ENCODE measurements at places on chromosomes 6 and 20. TPM values are rescaled to one million over a fixed set of nuclear protein-coding genes. Genes with fewer than 3 reads are reported as not detected.

DNA sequence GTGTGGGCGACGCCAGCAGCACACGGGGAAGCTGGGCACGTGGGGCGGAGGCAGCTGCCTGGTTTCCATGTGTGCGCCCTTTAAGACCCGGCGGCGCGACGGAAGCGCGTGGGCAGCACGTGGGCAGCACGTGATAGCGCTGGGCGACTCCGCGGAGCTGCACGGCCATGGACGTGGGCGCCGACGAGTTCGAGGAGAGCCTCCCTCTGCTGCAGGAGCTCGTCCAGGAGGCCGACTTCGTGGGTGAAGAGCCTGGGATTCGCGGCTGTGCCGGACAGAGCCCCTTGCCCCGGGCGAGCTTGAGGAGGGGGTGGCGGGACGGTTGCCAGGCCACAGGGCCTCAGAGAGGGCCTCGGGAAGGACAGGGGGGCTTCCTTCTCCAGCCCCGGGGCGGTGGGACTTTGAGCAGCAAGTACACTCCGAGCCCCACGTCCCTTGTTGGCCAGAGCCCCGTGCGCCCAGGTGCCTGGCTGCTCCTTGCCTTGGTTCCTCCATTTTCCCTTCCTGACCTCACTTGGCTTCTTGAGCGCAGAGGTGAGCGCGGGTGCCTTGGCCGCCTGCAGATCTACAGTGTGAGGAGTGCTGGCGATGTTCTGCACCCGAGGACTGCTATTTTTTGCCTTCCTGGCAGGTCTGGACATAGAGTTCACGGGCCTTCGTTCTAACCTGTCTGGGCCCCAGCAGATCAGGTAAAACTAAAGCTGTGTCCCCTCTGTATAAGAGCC lies at the start of gene PNLDC1:
Gene PNLDC1 (plus strand): TSS at position 136 of the 725 bp plus-strand sequence. CDS start 32 bp downstream, at position 168.
- DNase-seq: no peak

Gene AKAP12
- total RNA-seq: 8.0 TPM

DNA sequence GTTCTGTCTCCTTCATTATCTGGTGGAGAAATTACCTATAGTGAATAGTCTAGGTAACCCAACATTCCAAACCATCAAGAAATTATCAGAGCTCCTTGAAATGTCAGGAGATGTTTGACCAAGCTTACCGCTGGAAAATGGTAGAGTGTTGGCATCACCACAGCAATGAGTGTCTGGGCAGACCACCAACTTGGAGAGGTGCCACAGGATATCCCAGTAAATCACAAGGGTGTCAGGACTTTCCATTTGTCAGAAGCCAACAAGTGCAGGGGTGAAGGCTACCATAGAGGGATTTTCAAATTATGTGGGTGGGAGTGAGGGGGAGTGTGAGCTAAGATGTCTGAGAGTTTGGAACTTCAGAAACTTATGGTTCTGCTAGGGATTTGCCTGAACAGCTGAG lies 73.2 kb downstream of the VGLL2 start:
- peak; percentile 47 for DNase-seq

DNA sequence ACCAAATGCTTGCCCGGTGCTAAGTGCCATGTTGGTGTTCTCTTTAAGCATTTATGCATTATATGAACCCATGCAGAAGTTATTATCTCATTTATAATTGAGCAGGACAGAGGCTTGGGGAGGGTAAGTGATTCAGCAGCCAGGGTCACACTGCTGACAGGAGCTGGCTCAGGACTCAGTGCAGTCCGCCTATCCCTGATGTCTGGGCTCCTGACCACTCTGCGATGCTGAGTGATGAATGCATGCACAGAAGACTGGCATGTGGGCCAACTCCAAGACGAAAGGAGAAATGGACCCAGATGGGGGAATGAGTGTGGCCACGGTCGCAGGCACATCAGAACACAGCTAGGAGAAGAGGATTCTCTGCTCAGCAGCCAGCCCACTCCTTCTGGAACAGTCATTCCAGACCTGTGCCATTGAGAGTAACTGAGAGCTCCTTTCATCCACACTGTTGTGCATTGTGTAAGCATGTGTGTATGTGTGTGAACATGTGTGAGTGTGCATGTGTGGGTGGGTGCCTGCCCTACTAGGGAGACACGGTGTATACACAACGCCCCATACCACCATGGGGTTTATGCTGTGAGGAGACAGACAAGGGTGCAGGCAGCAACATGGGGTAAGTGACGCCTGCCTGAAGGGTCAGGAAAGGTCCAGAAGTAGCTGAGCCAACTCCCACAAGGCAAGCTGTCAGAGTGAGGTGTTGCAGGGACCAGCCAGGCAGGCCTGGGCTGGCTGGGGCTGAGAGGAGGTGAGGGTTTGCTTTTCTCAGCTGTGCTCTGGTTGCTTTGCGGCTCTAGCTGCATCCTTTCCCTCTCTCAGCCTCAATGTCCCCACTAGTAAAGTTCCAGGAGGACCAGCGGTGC lies 97.8 kb upstream of the PMEPA1 start:
- no peak for DNase-seq

GRCh38 chr6:128487746-128488145 lies 32.7 kb downstream of the PTPRK start:
- peak; percentile 26 for DNase-seq

Gene BEND3
- 2.6 TPM for total RNA-seq

DNA sequence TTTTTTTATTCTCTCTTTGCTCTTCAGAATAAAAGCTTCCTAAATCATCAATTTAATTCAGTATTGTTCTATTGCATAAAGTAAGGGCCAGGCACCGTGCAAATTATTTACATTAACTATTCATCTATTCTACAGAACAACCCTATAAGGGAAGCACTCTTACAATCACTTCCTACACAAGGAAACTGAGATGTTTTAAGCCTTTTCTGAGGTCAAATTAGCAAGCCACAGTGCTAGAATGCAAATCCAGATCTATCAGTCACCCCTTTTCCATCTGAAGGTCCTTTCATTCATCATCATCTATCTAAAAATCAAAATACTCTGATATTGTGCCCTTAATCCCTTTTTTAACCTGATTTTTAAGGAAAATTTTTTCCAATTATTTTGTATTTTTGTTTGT lies 31.2 kb downstream of the FRK start:
- no peak for DNase-seq

DNA sequence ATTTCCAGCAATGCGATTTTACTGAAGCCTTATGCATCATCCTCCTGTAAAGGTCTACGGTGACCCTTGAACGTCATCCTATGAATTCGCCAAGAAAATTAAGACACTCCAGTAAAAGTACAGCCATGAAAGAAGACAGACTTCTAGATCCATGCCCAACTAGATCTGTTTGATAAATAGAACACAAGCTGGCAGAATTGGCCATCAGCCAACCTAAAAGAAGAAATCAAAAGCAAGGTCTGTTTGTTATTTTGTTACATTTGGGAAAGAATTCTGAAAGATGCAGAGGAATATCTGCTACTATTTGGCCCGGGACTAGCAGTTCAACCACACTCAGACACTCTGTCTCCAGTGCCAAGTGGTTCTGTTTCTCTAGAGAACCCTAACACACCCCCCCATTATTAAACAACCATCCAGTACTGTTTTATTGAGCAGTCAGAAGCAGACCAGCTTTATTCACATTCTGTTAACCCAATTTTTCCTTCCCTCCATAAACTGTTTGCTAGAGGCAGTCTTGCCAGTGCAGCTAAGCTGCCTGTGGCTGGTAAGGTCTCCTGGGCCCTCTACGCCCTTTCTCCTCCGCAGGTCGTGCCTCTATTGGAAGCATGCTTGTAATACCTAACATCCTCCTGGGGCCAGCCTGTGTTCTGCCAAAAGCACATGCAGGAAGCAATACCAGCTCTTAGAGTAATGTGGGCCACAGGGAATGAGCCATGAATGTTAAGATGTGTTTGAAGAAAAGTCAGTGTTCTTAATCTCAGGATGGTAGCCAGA lies 30.7 kb downstream of the LY86 start:
- DNase-seq: no peak

DNA sequence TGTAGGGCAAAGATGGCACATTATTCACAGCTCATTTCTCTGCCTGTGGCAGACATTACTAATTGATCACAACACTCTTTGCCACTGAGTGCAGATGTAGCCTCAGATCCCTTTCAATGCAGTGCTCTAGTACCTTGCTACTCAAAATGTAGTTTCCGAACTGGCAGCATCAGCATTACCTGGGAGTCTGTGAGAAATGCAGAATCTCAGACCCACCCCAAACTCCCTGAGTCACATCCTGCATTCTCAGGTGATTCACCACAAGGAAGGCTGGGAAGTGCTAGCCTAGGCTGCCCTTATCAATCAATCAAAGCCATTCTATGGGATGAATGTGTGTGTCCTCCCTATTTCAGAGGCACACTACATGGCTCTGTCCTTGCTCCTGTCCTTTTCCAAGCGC lies 58.5 kb downstream of the PCNA start:
- no peak for DNase-seq

Data from myocyte (in vitro differentiated cells).